ELF-1 (cell line): ENCODE measurements at places on chromosomes 2 and 18.

GRCh38 chr2:193583638-193584400 lies 1389.1 kb upstream of the TMEFF2 start:
- peak; percentile 73 for DNase-seq

- DNase-seq, result no peak
These were observed 3.6 kb upstream of the PRSS56 start for GRCh38 chr2:232516551-232516950.

- DNase-seq, result no peak
These were observed 112.4 kb upstream of the PPP1CB start for GRCh38 chr2:28639092-28639691.

DNA sequence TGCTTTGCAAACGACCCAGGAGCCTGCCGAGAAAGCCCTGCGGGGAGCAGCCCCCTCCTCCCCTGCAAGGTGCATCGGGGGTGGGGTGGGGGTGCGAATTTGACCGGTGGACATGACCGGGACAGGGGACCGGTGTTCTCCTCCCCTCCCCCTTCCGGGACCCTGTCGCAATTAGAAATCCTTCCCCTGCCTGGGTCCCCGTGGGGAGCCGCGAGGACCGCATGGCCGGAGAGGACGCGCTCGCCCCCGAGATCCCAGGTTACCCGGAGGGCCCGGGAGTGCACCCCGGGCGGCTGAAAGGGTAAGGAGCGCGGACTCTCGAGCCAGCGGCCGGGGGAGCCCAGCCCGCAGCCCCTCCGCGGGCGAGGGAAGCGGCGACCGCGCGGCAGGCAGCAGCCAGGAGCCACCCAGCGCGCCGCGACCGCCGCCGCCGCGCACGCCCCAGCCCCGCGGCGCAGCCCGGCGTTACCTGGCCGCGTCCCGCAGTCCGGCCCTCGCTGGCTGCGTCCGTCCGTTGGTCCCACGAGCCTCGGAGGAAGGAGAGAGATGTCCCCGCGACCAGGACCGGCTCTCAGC lies 482 bp downstream of the DLGAP1 start:
- DNase-seq, result no peak

DNA sequence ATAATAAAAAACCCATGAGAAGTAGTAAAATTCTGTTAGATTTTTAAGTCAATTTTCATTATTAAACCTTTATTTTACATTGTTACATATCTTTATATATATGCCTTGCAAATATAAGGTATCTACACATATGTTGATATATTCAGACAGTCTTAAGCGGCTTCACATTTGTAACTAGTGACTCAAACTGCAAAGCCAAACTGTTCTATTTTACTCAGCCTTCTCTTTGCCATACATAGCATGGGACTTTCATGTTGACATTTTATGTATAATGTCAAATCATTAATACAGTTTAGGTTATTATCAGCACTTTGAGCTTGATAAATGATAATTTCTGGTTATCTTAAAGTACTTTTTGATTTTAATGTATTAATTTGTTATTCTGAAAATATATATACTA lies 125.0 kb upstream of the WDSUB1 start:
- DNase-seq, result no peak

DNA sequence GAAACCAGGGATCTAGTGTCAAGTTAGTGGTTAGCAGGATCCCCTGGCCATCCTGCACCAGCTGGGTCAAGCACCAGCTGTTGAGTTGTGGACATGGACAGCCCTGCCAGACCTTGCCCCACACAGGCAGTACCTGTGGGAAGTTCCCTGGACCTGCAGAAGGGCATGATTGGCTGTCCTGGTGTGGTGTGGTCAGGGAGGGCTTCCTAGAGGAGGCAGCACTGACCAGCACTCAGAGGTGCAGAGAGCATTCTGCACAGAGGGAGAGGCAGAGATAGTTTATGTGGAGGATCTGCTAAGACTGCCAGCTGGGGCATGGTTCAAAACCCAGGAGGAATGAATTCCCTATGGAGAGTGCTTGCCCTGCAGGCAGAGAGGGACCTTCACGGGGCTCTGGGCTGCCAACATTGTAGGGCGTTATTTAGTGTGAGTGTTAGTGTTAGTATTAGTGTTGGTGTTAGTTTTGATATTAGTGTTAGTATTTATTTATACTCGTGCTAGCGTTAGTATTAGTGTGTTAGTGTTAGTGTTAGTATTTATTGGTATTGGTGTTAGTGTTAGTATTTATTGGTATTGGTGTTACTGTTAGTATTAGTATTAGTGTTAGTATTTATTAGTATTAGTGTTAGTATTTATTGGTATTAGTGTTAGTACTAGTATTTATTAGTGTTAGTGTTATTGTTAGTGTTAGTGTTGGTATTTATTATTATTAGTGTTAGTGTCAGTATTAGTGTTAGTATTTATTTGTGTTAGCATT lies 31.9 kb downstream of the TWIST2 start:
- DNase-seq, result no peak

DNA sequence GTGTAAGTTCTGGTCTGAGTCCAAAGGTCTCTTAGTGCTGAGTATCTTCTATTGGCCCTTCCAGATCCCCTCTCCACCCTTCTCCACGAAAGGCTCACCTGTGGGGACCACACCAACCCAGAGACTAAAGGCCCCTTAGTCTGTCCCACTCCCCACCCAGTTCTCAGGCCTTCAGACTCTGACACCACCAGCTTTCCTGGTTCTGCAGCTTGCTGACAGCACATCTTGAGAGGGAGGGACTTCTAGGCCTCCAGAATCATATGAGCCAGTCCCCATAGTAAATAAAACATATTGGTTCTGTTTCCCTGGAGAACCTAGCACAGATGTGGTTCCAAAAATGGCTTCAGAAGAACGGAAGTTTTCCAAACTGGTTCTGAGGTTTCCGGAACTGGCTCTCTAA lies 38.5 kb upstream of the KLF11 start:
- DNase-seq, result no peak

GRCh38 chr2:168534926-168535325 lies 78.9 kb downstream of the CERS6 start:
- peak; percentile 81 for DNase-seq

DNA sequence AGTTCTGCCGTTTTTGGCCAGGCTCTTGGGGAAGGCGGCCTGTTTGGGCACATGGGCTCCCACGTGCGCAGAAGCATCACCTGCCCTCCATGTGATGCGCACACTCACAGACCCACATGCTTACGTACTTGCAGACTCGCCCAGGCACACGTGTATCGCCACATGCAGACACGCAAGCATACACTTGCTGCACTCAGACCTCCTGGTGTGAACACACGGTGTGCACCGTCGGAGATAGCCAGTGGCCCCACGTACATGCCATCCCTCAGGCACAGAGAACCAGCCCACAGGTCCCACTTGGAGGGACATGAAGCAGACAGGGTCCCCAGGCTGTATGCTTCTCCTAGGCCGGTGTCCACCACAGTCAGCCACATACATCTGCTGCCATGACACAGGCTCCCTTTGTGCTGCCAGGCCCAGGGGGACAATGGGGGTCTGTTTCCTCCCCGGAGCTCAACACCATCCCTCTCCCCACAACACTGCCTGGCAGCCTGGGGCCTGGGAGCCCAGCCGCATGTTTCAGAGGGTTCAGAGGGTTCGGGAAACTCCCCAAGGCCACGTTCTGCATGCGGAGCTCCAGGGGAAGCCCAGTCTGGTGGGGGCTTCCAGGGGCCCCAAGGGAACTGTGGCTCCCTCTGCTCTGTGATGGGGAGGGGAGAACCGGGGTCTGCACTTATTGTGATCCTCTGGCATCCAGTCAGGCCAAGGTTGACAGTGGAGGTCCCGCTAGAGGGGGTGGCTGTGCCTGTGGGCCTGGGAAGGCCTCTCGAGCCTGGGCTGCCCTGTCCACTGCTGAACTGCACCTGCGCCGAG lies 208.1 kb upstream of the HAAO start:
- peak; percentile 55 for DNase-seq

DNA sequence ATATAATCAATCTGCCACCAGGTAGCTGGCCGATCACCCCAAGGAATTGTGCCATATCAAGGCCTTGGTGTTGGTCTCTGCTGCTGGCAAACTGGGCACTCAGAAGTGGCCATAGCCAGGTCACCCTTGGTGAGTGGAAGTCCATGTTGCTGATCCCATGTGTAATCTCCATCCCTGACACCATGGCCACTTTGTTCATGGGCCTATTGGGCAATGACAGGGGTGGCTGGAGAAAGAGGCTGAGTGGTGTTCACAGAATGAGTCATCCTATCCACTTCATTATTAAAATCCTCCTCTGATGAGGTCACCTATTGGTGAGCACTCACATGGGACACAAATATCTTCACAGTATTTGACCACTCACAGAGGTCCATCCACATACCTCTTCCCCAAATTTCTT lies 26.7 kb upstream of the CD226 start:
- DNase-seq, result no peak

- no peak for DNase-seq
These were observed 110.7 kb upstream of the OTX1 start for GRCh38 chr2:62939735-62940491.

- DNase-seq, result no peak
These were observed 69.6 kb upstream of the CD28 start for GRCh38 chr2:203636588-203637470.

- DNase-seq, result no peak
These were observed 83.8 kb downstream of the PARD3B start for GRCh38 chr2:204628926-204629712.

DNA sequence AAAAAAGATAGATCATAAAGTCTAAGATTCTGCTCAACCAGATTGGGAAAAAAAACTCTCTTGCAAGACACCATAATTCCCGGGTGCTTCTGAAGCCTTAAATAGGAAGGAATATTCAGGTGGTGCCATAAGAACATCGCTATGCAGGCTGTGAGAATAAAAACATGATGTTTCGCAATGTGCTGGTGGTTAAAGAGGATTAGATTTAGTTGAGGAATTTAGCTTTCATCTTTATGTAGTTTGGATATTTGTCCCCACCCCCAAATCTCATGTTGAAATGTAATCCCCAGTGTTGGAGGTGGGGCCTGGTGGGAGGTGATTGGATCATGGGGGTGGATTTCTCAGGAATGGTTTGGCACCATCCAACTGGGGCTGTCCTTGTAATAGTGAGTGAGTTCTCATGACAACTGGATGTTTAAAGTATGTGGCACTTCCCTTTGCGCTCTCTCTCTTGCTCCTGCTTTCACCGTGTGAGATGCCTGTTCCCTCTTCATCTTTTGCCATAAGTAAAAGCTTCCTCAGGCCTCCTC lies 132.2 kb downstream of the AKAIN1 start:
- no peak for DNase-seq

- no peak for DNase-seq
These were observed 252.5 kb upstream of the SP5 start for GRCh38 chr2:170462433-170463205.

DNA sequence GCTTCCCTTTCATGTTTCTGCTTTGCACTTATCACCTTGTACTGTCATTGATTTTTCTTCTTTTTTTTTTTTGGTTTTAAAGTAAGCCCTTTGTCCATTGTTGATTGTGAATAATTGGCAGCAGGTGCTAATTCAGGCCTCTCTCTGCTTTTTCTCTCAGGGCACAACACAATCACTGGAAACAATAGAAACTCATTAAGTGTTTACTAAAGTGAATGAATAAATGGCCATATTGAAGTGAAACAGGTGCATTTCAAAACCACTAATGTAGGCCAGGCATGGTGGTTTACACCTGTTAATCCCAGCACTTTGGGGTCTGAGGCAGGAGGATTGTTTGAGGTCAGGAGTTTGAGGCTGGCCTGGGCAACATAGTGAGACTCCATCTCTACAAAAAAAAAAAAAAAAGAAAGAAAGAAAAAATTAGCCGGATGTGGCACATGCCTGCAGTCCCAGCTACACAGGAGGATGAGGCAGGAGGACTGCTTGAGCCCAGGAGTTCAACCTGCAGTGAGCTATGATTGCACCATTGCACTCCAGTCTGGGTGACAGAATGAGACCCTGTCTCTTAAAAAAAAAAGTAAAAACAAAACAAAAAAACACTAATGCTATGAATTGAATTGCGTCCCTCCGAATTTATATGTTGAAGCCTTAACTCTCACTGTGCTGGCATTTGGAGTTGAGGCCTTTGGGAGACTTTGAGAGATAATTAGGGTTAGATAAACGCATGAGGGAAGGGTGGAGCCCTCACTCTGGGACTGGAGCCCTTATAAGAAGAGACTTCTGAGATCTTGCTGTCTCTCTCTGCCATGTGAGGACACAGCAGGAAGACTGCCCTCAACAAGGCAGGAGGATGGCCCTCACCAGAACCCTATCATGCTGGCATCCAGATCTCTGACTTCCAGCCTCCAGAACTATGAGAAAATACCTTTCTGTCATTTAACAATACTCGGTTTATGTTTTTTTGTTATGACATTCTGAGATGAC lies 19.9 kb downstream of the SLC38A11 start:
- no peak for DNase-seq

- DNase-seq, result no peak
These were observed 33.7 kb upstream of the SCLY start for GRCh38 chr2:238027058-238027457.

- no peak for DNase-seq
These were observed 102.6 kb upstream of the ITGA4 start for GRCh38 chr2:181354626-181355025.

- no peak for DNase-seq
These were observed 59.7 kb downstream of the MAP4K3 start for GRCh38 chr2:39377226-39377939.

DNA sequence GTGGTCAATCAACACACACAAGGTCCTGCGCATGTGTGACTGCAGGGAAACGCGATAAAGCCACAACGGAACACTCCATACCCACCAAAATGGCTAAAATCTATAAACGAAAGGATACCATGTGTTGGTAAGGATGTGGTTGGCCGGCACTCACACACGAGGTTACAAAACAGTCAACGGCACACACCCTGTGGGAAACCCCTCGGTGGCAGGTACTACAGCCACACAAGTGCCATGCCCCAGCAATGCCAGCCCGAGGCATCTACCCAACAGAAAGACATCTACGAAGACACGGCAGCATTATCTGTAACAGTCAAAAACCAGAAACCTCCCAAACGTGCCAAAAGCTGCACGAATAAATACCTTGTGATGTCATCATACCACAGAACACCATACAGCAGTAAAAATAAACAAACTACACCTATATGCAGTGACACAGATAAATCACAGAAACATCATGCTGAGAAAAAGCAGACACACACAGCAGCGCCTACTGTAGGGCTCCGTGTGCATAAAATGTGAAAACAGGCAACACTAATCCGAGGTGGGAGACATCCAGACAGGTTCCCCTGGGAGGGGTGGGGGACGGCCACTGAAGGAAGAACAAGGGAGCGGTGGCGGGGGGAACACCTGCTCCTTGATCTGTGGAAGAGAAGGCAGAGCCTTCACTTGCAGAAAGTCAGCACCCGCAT lies 36.7 kb downstream of the HDAC4 start:
- no peak for DNase-seq

DNA sequence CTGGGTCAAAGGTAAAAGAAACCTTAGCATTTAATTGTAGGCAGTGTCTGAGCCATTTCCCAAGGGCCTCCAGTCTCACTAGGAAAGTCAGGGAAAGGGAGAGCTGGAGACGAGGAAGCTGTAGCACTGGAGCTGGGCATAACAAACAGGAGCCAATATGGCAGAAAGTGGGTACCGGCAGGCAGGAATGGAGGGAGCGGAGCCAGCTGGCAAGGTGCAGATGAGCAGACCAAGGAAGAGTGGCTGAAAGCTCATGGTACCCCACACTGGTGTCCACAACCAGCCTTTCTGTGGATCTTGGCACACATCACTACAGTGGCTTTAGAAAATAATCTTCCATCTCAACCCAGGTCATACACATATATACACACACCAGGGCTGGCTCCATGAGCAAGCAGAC lies 40.0 kb downstream of the ANKRD44 start:
- no peak for DNase-seq

- no peak for DNase-seq
These were observed 52.9 kb downstream of the UPP2 start for GRCh38 chr2:158154596-158154995.

- DNase-seq, result peak; percentile 0
These were observed 9.5 kb upstream of the TEX261 start for GRCh38 chr2:71003966-71004755.

- DNase-seq, result no peak
These were observed 69.8 kb downstream of the REV1 start for GRCh38 chr2:99420031-99420430.
